ENCODE measurements at places on chromosomes 13 and 19.

- DNase-seq: no peak
These were observed 88.0 kb downstream of the SLC10A2 start for GRCh38 chr13:102978168-102978567.

DNA sequence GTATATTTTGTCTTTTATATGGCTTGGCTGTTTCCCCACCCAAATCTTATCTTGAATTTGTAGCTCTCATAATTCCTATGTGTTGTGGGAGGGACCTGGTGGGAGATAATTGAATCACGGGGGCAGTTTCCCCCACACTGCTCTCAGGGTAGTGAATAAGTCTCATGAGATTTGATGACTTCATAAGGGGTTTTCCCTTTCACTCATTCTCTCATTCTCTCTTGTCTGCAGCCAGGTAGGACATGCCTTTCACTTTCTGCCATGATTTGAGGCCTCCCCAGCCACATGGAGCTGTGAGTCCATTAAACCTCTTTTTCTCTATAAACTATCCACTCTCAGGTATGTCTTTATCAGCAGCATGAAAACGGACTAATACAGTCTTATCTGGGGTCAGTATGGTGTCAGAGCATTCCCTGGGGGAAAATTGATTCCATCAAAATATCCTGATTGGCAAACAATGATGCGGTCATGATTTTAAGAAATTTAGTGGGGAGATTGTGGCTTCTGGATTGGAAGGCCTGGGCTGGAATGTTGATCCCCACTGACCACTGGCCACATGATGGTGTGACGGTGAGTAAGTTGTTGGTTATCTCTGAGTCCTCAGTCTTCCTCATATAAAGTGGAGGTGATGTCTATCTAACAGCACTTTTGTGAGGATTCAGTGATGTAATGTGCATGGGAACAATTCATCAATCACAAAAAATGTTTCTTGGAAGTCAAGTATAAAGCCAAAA is 27.5 kb upstream of the ANKRD10 start:
- peak; percentile 12 for DNase-seq

- peak; percentile 49 for DNase-seq
These were observed at the start of gene ZSCAN1 for GRCh38 chr19:58033741-58034476. Gene ZSCAN1 (plus strand): TSS chr19:58034025. CDS start chr19:58037837, 3,812 bp downstream.

DNA sequence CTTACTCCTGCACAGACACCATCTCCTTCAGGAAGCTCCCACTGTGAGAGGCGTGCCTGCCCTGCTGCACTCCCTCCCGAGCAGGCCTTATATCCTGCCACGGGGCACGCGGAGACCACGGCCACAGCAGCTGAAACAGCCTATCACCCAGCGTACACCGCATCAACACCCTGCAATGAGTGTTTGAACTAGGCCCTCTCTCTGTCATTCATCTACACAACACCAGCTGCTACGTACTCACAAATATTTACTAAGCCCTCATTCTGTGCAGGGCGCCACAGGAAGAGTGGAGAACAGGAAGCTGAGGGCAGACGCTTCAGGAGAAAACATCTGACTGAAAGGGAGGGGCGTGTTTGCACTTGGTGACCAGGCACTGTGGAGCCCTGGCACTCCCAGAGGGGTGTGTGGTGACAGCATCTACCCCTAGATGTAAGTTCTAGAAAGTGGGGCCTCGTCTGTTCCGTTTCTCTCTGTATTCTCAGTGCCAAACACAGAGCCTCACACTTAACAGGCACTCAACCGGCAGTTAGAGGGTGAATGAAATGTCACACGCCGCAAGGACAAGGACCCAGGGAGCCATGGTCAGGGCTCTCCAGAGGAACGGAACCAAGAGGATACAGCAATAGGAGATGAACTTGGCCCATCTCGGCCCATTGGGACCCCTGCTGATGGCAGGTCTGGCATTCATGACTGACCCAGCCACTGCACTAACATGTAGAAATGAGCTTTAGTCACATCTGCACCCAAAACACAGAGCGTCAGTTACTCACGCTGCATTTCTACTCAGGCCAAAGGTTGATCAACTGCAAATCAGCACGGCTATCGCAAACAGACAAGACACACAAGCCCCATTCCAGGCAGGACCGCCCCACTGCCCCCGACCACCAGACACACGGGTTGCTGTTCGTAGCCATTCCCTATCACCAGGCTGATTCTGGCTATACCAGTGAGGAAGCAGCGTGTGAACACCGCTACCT is 15.7 kb downstream of the RANBP3 start:
- DNase-seq: peak; percentile 73

DNA sequence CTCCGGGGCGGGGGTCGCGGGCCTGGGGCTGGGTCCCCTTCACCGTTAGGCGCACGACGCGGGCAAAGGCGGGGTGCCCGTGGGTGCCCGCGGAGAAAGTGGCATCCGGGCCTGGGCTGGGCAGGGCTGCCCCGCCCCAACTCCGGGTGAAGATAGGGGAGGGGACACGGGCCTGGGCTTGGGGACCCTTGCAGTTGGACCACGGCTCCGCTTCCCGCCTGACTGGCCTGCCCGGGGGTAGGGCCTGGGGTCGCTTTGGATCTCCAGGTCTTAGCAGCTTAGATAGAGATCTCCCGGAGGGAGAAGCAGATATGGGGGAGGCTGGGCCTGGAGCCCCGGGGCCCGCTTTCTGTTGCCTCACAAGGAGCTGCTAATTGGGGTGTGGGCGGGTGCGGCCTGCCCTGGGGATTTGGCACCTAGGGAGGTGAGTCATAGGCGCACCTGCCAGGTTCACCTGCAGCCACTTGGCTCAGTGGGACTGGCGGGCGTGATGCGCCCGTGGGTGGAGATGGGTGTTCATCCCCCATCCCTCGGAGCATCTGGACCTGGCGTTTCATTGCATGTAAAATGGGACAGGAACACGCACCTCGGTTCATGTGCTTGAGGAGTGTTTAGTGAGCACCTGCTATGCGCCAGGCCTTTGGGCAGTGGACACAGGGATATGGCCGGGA is 585 bp downstream of the MAP1S start:
- DNase-seq: no peak

Measured in suppressor macrophage treated with lipopolysaccharide for 4 hours (primary cell).